Glutamatergic neuron (in vitro differentiated cells): ENCODE measurements at places on chromosomes 6 and 20.

GRCh38 chr6:61857541-61857940 lies 428.5 kb downstream of the KHDRBS2 start:
- DNase-seq: no peak

DNA sequence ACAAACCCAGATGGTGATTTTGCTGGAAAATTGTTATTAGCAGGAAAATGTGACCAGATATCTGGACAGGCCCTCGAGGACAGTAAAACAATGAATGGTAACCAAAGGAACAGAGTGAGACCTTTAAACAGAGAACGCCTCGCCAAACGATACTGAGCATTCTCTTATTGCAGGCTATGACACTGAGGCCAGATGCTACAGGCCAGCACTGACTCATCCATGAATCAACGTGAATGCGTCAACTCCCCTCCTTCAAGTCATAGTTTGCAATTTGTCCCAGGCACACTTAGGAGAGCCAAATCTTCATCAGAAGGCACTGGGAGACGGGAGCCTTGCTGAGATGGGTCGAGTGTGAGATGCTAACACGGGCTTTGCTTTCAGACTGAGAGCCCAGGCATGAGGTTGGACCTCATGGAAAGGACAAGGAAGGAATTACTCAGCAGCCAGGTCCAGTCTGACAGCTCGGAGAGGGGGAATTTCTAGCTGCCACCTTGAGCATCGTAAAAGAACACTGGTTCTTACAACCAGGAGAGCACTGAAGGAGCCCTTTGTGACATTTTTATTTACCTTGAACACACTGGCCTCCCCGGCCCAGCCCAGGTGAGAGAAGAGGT lies 60.7 kb downstream of the BMP7 start:
- DNase-seq: no peak

GRCh38 chr6:36120979-36121786 lies 9.1 kb upstream of the MAPK13 start:
- no peak for DNase-seq

GRCh38 chr6:155412335-155412734 lies 43.3 kb downstream of the NOX3 start:
- no peak for DNase-seq

- no peak for DNase-seq
Observed at GRCh38 chr6:4403023-4403752, 267.8 kb upstream of the ECI2 start.

- DNase-seq: no peak
Observed at GRCh38 chr6:35287671-35288396, 9.8 kb upstream of the DEF6 start.

DNA sequence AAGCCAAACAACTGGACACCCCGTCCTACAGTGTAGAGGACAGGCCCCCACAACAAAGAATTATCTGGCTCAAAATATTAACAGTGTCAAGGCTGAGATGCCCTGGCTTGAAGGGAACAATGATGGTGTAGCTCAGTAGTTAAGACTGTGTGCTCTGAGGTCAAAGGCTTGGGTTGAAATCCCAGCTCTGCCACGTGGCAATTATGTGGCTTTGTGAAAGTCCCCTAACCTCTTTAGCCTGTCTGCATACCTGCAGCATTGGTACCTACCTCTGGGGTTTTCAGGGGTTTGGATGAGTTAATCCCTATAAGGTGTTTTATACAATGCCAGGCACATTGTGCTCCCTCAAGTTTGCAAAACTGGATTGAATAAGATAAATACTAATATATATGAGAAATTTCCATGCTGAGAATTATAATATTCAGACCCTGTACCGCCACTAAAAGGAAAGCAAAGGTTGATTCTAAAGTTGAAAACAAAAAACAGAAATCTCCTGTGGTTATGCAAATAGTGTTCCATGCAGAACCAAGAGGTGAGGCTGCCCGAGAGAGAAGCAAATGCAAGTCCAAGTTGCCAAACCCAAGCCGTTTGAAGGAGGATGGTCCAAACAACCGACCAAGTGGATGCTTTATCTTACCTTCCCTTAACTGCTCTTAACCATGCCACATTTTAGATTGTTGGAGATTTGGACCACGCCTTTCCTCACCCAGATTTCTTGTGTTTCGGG lies 199.8 kb downstream of the NFATC2 start:
- DNase-seq: no peak

DNA sequence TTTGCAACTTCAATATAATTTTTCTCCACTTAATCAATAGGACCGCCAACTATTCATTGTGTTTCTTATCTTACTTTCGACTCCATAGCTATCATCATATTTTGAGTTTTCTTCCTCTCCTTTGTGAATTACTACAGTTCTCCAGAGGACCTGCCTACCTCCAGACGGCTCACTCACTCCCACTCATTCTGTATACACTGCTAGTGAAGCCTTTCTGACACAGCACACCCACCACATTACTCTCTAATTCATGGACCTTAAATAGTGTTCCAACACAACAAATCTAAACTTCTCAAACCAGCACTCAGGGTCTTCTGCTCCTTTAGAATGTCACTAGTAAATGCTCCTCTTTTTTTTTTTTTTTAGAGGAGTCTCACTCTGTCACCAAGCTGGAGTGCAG lies 23.8 kb downstream of the FKBP5 start:
- no peak for DNase-seq

- no peak for DNase-seq
Observed at GRCh38 chr6:52046456-52046855, 41.0 kb downstream of the PKHD1 start.

- DNase-seq: peak; percentile 86
Observed at GRCh38 chr6:168884646-168885086, 369.0 kb downstream of the THBS2 start.

GRCh38 chr6:129889580-129889979 lies 28.5 kb upstream of the TMEM244 start:
- no peak for DNase-seq
